ENCODE measurements at places on chromosomes 7 and 10. TPM values are rescaled to one million over a fixed set of nuclear protein-coding genes. Genes with fewer than 3 reads are reported as not detected.
A peak's percentile ranks its signal among the peaks of the same experiment; 100 is the strongest.

GRCh38 chr7:90180011-90180585 is 25.8 kb downstream of the STEAP1 start:
- no peak overlapping the region for H3K4me3 ChIP-seq
- H3K27me3 ChIP-seq, result no peaks in the 10 kb centered on the region
- no peak for DNase-seq
- no peaks in the 10 kb centered on the region for H3K36me3 ChIP-seq
- H3K4me1 ChIP-seq, result no peaks in the 10 kb centered on the region

The GATA3 gene
- 63.8 TPM for total RNA-seq

- H3K4me1 ChIP-seq, result no peaks in the 10 kb centered on the region
- no peak for DNase-seq
- no peaks in the 10 kb centered on the region for H3K36me3 ChIP-seq
- H3K27me3 ChIP-seq, result no peaks in the 10 kb centered on the region
- H3K4me3 ChIP-seq, result no peak overlapping the region
- no peak overlapping the region for H3K27ac ChIP-seq
These were observed 115.2 kb upstream of the ADAM12 start for GRCh38 chr10:126503392-126504062.

The RELN gene
- total RNA-seq, result not detected

GRCh38 chr7:37007691-37008090 is 283.4 kb upstream of the AOAH start:
- no peak overlapping the region for H3K27ac ChIP-seq
- no peaks in the 10 kb centered on the region for H3K4me1 ChIP-seq
- no peak for DNase-seq
- no peak overlapping the region for H3K4me3 ChIP-seq
- no peaks in the 10 kb centered on the region for H3K27me3 ChIP-seq

DNA sequence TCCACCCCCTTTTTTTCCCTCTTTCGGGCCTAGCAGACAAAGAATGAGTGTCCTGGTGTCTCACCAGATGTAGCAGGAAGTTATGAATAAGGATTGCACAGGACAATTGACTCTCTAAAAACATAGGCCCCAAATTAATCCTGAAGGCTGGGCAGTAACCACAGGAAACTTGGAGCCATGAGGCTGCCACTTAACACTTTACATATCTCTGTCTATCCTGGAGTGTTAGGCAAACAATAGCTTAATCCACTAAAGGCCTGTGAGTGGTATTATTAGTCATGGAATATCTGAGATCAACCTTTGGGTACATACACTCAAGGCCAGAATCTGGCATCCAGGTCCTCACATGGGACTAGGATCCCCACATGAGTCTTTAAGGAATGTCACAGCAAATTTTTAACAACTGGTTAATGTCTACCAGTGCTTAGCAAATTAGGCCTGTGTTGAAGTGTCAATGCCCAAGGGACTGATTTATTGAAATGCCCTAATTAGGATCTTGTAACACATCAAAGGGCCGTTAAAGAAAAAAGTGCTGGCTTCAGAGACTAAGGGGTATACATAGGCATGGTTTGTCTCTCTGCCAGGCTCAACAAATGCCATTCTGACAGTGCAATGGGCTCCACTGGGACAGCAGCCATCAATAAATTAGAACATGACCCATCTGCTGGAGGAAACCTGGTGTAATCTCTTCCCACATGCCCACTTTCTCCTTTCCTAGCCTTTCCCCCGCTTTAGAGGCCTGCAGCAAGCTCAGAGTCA is 196.7 kb upstream of the TBX20 start:
- H3K27me3 ChIP-seq, result peaks cover 8% of the 10 kb centered on the region
- no peaks in the 10 kb centered on the region for H3K4me1 ChIP-seq
- no peak overlapping the region for H3K4me3 ChIP-seq
- no peak for DNase-seq

DNA sequence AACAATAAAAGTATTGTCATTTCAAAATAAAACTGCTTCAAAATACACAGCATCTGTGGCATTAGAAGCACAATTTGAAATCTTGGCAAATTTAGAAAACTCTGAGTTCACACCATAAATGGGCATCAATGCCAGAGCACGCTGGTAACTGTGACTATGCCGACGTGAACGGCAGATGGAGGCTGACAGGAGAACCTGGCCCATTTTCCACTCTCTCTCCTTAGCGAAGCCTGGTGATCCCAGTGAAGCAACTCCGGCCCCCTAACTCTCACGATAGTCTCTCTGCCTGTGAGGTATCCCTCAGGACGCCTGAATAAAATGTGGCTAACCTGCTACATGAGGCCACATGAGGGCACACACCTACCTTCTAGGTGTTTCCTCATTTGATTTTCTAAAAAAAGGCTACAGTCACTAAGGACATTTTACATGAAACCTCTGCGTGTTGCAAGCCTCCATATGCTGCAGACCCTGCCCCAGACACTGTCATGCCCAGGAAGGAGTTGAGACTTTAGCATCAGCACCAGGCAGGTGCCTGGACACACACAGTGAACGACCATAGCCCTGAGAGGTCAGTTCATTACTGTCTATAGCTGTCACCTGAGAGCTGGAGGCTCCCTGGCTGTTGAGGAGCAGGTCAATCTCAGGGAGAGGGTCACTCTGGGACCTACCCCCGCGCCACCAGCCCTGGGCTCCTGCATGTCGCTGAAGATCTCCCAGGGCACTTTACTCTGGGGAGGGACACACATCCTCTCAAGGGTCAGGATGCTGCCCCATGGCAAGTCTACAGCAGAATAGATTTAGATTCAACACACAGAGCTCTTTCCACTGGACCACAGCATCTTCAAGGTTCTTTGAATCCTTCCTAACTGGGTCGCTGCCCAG is 62.9 kb upstream of the CAMK2B start:
- H3K27me3 ChIP-seq, result no peaks in the 10 kb centered on the region
- H3K4me1 ChIP-seq, result no peaks in the 10 kb centered on the region
- no peak overlapping the region for H3K27ac ChIP-seq
- no peak overlapping the region for H3K4me3 ChIP-seq
- H3K36me3 ChIP-seq, result peaks cover 75% of the 10 kb centered on the region
- DNase-seq, result no peak

DNA sequence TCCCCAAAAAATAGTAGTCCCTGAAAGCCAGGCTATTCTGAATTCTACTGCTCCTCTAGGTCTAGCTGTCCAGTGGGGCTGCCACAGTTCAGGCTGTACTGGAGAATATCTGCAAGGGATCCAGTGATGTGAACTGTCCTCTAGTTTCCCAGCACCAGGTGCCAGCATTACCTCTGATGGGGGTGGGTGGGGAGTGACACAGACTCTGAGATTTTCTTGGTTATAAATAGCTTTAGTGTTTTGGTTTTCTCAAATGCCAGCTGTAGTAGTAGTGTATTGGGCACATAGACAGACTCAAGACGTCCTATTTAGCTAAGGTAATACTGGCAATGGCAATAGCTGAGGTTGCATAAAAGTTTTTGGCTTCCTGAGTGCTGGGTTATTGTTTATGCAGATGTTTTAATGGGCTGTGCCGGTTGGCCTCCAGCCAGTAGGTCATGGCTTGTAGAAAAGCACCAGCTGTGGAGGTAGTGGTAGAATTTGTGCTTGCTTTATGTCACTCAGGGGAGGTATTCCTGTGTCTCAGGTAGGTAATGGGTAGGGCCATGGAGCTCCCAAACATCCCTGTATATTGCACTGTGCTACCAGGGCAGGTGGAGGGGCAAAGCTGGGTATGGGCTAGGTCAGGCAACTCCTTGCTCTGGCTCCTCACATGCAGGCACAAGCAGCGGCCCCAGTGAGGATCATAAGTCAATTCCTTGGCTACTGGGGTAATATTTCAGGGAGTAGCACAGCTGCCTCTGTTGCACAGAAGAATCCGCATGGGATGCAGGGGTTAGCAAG is 338.7 kb upstream of the LRRTM3 start:
- H3K4me3 ChIP-seq, result no peak overlapping the region
- no peaks in the 10 kb centered on the region for H3K36me3 ChIP-seq
- no peak overlapping the region for H3K27ac ChIP-seq
- H3K4me1 ChIP-seq, result no peaks in the 10 kb centered on the region
- no peak for DNase-seq
- H3K27me3 ChIP-seq, result no peaks in the 10 kb centered on the region

DNA sequence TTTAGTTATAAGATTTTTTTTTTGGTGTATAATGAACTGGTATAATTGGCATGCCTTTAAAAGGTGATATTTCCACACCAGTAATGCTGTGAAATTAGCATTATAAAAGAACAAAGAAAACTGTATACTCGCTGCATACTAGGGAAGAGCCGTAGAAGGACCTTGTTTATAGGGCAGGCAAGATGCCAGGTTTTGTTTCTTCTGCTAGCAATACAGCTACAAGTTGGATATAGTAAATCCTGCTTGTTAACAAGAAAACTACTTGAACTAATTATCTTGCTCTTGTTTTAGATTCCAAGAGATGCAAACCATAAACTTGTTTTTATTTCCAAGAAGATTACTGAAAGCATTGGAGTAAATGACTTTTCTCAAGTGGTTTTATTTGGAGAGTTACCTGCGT is 1.9 kb downstream of the DNAH11 start:
- no peak overlapping the region for H3K27ac ChIP-seq
- H3K27me3 ChIP-seq, result peaks cover 18% of the 10 kb centered on the region
- no peak overlapping the region for H3K4me3 ChIP-seq
- DNase-seq, result no peak

DNA sequence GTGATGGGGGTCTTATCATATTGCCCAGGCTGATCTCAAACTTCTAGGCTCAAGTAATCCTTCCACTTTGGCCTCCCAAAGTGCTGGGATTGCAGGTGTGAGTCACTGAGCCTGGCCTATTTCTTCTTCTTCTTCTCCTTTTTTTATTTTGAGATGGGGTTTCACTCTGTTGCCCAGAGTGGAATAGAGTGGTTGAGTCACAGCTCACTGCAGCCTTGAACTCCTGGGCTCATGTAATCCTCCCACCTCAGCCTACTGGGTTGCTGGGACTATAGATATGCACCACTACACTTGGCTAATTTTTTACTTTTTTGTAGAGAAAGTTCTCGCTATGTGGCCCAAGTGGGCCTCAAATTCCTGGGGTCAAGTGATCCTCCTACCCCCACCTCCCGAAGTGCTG is 124.3 kb downstream of the SKIDA1 start:
- no peak for DNase-seq
- H3K27me3 ChIP-seq, result no peaks in the 10 kb centered on the region
- H3K27ac ChIP-seq, result no peak overlapping the region
- H3K4me1 ChIP-seq, result no peaks in the 10 kb centered on the region
- no peak overlapping the region for H3K4me3 ChIP-seq

The FUOM gene
- 17.1 TPM for total RNA-seq

- no peak overlapping the region for H3K27ac ChIP-seq
- DNase-seq, result no peak
- peaks cover 26% of the 10 kb centered on the region for H3K4me1 ChIP-seq
- no peaks in the 10 kb centered on the region for H3K36me3 ChIP-seq
- H3K27me3 ChIP-seq, result no peaks in the 10 kb centered on the region
These were observed 148.8 kb downstream of the PFKFB3 start for GRCh38 chr10:6351495-6351894.

DNA sequence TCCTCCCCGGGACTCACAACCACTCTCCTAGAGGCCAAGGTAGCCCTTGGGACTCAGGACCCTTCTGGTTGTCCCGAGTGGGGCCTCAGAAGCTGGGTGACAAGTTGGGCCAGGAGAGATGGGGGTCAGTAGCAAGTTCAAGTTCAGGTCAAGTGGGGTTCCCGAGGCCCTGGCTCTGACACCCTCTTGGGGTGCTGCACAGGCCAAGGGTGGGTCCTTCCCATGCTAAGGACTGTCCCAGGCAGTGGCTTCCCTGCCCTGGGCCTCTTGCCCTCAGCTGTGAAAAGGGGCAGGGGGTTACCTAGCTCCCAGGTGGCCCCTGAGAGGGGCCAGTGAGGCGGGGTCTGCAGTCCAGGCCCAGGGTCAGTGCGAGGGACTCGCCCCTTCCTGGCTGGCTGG is 115.4 kb upstream of the TNRC18 start:
- H3K4me3 ChIP-seq, result no peak overlapping the region
- H3K36me3 ChIP-seq, result no peaks in the 10 kb centered on the region
- no peaks in the 10 kb centered on the region for H3K27me3 ChIP-seq
- peaks cover 12% of the 10 kb centered on the region for H3K4me1 ChIP-seq

GRCh38 chr10:93599778-93600177 is 1.3 kb downstream of the RBP4 start:
- H3K27ac ChIP-seq, result no peak overlapping the region
- H3K27me3 ChIP-seq, result peaks cover 19% of the 10 kb centered on the region
- H3K4me1 ChIP-seq, result no peaks in the 10 kb centered on the region
- H3K36me3 ChIP-seq, result no peaks in the 10 kb centered on the region

The PODXL gene
- total RNA-seq, result 1.3 TPM

- H3K4me3 ChIP-seq, result no peak overlapping the region
- H3K27ac ChIP-seq, result peak overlapping the region; percentile 45
- peaks cover 89% of the 10 kb centered on the region for H3K4me1 ChIP-seq
- H3K27me3 ChIP-seq, result no peaks in the 10 kb centered on the region
- H3K36me3 ChIP-seq, result peaks cover 16% of the 10 kb centered on the region
- DNase-seq, result no peak
These were observed 11.6 kb upstream of the PRKCQ start for GRCh38 chr10:6591668-6592067.

GRCh38 chr7:94655126-94655847 is 646 bp downstream of the SGCE start:
- H3K27me3 ChIP-seq, result peaks cover 31% of the 10 kb centered on the region
- H3K4me1 ChIP-seq, result peaks cover 25% of the 10 kb centered on the region
- H3K27ac ChIP-seq, result no peak overlapping the region
- H3K36me3 ChIP-seq, result no peaks in the 10 kb centered on the region
- peak overlapping the region; percentile 23 for H3K4me3 ChIP-seq
- DNase-seq, result no peak

GRCh38 chr10:132387764-132388210 is 9.2 kb upstream of the PWWP2B start:
- peaks cover 7% of the 10 kb centered on the region for H3K4me1 ChIP-seq
- no peak overlapping the region for H3K4me3 ChIP-seq
- H3K36me3 ChIP-seq, result no peaks in the 10 kb centered on the region
- peak; percentile 78 for DNase-seq
- no peak overlapping the region for H3K27ac ChIP-seq
- no peaks in the 10 kb centered on the region for H3K27me3 ChIP-seq

- H3K4me1 ChIP-seq, result no peaks in the 10 kb centered on the region
- H3K36me3 ChIP-seq, result no peaks in the 10 kb centered on the region
- no peak overlapping the region for H3K4me3 ChIP-seq
- no peak for DNase-seq
- no peak overlapping the region for H3K27ac ChIP-seq
These were observed 138.7 kb upstream of the ADO start for GRCh38 chr10:62665771-62666170.

DNA sequence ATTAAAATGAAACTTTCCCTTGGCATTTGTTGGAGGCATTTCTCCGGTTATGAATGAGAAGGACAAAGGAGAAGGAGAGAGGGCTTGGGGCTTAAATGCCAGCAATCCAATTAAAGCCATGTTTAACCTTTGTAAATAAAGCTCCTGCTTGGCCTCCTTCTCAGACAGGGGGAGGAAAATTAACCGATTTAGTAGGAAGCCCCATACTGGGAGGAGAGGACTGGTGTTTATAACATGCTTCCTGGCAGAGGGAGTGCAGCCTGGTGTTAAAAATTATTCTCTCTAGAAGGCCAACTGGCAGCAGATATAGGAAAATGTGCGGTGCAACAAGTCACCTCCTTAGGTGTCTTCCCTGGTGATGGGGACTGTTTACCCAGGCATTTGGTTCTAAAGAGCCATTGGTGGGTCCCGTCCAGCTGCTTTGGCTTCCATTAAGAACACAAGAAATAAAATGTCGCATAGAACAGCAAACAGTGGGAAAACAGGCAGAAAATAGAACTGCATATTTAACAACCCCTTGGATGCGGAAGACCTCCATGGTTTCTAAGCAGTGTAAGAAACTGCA is 846.5 kb downstream of the TYW1 start:
- no peak overlapping the region for H3K4me3 ChIP-seq
- no peaks in the 10 kb centered on the region for H3K27me3 ChIP-seq
- no peaks in the 10 kb centered on the region for H3K4me1 ChIP-seq
- no peak overlapping the region for H3K27ac ChIP-seq

The PTF1A gene
- total RNA-seq, result not detected
